ENCODE measurements at places on chromosomes 4 and X.
A peak's percentile ranks its signal among the peaks of the same experiment; 100 is the strongest.

GRCh38 chr4:176920694-176921093, 128.0 kb upstream of the VEGFC start:
- no peak for DNase-seq

- no peak for DNase-seq
Observed at GRCh38 chr4:109385260-109385659, 48.4 kb upstream of the SEC24B start.

DNA sequence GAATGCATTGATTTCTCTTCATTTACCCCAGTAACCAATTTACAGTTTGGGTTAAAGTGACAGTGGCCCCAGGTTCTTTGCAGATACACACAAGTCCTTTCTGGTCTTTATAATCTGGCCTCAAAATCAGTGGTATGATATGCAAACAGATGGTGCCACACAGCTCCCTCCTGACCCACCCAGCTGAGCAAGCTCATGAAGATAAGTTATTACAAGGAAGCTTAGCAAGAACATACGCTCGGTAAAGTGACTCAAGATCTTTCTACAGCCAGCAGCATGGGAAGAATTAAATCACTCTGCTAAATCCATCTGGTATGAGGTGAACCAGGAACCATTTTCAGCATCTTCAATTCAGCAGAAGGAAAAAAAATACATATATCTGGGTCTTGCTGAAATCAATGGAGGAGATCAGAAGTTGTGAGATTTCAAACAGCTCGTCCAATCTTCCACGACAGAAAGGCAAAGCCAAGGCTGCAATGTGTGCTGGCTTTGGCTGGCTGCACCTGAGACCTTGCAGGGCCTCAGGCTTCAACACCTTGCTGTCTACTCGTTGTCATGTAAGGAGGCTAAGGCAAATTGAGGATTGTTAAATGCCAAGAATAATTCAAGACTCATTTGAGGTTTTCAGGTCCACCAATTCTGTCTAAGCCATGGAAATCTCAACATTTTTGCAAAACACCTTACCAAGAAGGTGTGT, 28.2 kb downstream of the SEL1L3 start:
- DNase-seq = no peak

DNA sequence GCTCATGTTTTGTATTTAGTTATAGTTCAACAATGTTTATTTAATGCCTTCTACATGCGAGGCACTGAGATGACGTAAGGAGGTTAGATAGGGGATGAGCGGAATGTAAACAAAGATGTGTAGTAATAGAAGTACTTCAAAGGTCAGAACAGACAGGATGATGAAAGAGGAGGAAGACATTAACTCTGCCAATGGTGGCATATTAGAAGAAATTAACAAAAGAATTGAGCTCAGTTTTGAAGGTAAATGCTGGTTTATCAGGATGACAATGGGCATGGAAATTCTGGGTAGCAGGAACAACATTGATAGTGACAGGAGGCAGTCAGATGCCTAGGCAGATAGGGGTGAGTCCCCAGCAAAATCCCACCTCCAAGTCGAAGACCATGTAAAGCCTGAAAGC, 62.3 kb upstream of the PGRMC2 start:
- no peak for DNase-seq

- no peak for DNase-seq
Observed at GRCh38 chrX:136666088-136666487, 18.1 kb downstream of the CD40LG start.

GRCh38 chr4:128517739-128518510, 230.3 kb upstream of the PGRMC2 start:
- peak; percentile 1 for DNase-seq

DNA sequence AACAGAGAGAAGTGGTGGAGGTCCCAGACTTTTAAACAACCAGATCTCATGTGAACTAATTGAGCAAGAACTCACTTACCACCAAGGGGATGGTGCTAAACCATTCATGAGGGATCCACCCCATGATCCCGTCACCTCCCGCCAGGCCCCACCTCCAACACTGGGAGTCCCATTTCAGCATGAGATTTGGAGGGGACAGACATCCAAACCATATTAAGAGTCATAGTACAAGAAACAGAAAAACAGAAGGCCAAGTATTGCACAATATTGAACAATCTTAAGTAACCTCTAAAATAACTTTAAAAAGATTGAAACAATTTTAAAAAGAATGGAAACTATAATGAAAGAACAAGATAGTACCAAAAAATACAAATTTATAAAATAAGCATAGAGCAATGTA, 110.0 kb downstream of the CBR4 start:
- no peak for DNase-seq

GRCh38 chr4:130008461-130008860, 912.5 kb downstream of the C4orf33 start:
- DNase-seq = no peak

- DNase-seq = no peak
Observed at GRCh38 chrX:630612-631496, at the start of gene SHOX. Gene SHOX (plus strand): TSS chrX:630791. CDS start chrX:630898, 107 bp downstream.

Data from GF-D8 (cell line).